Kidney tubule cell (primary cell): ENCODE measurements at places on chromosomes 3 and 15.

GRCh38 chr3:45497963-45498362, 96.6 kb upstream of the LIMD1 start:
- DNase-seq, result no peak

DNA sequence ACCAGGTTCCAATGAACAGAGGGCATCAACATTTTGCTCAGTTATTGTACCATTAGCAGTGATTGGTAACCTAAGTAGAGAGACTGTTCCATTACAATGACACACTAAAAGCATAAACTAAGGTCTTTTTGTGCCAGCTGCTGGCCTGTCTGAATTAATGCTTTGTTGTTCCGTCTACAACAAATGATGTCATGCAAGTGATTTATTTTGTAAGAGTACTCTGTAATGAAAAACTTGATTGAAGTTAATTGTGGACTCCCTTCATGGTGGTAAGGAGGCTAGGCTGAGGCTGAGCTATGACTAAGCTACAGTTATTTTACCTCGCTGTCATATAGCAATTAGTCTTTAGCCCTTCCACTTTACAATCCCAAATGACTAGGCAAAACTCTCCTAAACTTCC, 23.2 kb downstream of the RCN2 start:
- peak; percentile 4 for DNase-seq

- no peak for DNase-seq
Observed at GRCh38 chr15:71333839-71334238, 218.6 kb downstream of the THSD4 start.

GRCh38 chr3:11045536-11045935, 53.0 kb downstream of the SLC6A1 start:
- no peak for DNase-seq

GRCh38 chr3:9615003-9615628, 34.2 kb upstream of the MTMR14 start:
- no peak for DNase-seq

GRCh38 chr3:127034990-127035652, 52.2 kb downstream of the PLXNA1 start:
- no peak for DNase-seq

- DNase-seq, result no peak
Observed at GRCh38 chr3:126098391-126098858, 14.5 kb upstream of the SLC41A3 start.

GRCh38 chr3:132469326-132469725, 52.0 kb downstream of the DNAJC13 start:
- DNase-seq, result no peak

DNA sequence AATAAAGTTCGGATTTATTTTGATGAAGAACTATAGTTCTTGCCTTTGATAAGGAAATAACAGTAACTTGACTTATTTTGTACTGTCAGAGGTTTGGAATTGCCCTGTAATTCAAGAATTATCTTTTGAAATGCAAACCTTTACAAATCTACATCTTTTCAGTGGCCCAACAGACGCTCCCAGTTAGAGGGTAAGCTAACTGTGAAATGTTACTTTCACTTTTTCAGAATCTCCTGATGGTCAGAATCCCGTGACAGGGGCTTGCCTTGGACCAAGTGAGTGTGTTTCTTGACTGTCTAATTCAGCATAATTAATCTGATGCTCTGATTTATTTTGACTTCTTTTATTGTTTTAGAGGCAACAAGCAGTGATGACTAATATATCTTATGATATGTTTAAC, 262.5 kb downstream of the PLOD2 start:
- DNase-seq, result peak; percentile 3

- no peak for DNase-seq
Observed at GRCh38 chr3:65896321-65896720, 142.4 kb downstream of the MAGI1 start.

GRCh38 chr3:26657348-26657976, 34.9 kb downstream of the LRRC3B start:
- peak; percentile 81 for DNase-seq

- no peak for DNase-seq
Observed at GRCh38 chr15:81492969-81493645, 119.1 kb upstream of the TMC3 start.

- peak; percentile 48 for DNase-seq
Observed at GRCh38 chr3:113804661-113805060, 33.9 kb upstream of the GRAMD1C start.

- DNase-seq, result no peak
Observed at GRCh38 chr3:68234076-68234780, 579.8 kb upstream of the SUCLG2 start.

GRCh38 chr3:66949898-66950297, 48.2 kb upstream of the KBTBD8 start:
- DNase-seq, result no peak

DNA sequence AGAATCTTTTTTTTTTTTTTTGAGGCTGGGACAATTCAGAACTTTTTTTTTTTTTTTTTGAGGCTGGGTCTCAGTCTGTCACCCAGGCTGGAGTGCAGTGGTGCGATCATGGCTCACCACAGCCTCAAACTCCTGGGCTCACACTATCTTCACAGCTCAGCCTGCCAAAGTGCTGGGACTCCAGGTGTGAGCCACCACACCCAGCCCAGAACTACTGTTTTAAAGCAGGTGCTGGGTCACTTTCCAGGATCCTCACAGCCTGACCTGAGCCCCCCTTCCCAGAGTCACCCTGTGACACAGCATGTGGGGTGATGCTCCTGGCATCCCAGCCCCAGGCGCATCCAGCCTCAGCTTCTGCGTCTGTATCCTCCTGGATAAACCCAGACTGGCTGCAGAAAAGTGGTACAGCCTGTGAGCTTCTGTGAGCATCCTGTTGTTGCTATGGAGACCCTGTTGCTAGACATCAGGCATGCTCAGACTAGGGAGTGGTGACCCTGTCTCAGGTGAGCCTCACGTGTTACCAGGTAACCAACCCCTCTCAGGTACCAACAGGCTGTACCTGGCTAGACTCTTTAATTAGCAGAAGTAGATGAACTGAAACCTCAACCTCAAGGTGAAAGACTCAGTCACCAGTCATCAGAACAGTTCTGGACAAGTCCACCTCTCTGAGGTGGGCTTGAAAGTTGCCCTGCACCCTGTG, 15.0 kb downstream of the KLF13 start:
- DNase-seq, result no peak

DNA sequence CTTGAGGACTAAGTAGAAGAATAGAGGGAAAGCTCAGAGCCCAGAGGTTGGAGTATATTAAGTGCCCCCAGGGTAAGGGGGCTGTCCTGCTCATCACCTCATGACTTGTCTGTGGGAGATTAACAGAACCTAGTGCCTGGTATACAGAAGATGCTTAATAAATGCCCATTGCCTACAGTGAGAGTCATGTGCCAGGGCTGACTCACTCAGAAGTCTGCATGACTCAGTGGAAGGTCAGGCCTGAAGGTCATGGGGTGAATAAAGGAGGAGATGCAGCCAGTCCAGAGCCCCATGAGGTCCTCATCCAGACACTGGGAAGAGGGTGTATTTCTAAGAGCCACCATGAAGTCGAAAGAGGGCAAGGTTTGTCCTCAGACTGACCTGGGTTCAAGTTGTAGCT, 62.5 kb upstream of the TLE3 start:
- peak; percentile 61 for DNase-seq

DNA sequence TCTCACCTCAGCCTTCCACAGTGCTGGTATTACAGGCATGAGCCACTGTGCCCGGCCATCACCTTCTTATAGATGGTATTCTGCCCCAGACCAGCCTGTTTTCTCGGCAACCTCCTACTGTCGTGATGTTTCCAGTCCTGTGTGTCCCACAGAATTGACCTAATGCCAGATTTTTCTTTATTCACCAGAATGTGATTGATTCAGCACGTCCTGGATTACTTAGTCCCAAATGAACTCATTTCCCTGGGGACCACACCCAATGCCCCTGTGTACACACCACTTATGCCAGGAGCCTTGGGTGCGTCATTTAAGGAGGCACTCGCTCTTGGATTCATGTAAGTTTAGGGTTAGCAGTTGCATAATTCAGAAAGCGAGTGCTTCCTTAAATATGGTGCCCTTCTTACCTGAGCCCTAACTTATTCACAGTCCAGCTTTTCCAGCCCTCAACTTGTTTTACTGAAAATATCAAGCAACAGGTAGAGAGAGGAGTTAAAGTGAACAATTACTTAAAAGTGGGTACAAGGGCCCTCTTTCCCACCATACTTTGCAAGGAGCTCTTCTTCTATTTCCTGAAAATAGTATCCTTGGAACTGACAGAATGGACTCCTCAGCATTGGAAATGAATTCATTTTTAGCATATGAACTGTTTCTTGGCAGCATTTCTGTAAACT, 64.6 kb upstream of the UBE2E1 start:
- DNase-seq, result peak; percentile 77

- DNase-seq, result peak; percentile 84
Observed at GRCh38 chr3:171088964-171089754, 62.6 kb upstream of the SLC2A2 start.

DNA sequence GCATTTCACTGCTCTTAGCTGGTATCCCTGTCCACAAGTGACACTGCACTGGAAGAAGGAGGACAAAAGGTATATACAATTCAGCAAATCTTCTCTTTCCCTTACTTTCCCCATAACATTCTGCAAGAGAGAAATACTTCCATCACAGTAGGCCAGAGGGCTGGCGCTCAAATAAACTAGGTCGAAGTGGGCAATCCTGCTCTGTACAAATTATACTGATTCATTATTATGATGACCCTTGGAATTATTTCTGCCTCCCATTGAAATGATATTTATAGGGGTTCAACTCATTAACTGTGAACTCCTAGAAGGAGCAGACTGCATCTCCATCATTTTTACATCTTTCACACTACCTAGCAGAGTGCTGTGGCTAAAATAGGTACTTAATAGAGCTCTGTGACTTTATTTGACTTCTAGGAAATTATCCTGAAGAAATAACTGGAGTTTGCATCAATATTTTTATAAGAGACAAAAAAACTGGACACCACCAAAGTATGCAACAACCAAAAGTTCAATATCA, 80.7 kb downstream of the ADAMTS9 start:
- no peak for DNase-seq

DNA sequence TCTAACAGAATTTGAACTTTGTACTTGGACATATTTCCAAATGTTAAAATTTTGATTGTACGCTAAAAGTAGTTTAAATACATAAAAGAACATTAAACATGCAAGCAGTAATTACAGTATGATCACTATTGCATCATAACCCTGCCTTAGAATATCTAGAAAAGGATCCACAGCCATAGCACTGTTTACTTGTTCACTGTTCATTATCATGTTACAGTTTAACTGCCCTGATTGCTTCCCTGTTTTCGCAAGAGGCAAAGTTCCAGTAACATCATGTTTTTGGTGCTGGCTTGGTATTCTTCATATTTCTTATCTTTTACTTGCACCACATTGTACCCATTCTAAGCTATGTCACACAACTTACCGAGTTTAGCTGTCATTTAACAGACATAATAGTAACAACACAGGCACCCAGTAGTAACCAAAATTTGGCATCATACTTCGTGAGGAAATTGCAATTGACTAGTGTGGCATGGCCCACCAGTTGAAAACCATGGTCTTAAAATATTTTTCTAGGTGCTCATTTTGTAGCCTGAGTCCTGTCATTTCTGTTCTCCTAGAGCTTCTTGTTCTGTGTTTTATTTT, 13.3 kb upstream of the TMEM87A start:
- no peak for DNase-seq

- DNase-seq, result no peak
Observed at GRCh38 chr3:126039870-126040269, 44.1 kb downstream of the SLC41A3 start.

- DNase-seq, result peak; percentile 57
Observed at GRCh38 chr3:33152363-33153360, 38.8 kb downstream of the CRTAP start.

- DNase-seq, result no peak
Observed at GRCh38 chr3:160963949-160964348, 141.2 kb downstream of the B3GALNT1 start.

DNA sequence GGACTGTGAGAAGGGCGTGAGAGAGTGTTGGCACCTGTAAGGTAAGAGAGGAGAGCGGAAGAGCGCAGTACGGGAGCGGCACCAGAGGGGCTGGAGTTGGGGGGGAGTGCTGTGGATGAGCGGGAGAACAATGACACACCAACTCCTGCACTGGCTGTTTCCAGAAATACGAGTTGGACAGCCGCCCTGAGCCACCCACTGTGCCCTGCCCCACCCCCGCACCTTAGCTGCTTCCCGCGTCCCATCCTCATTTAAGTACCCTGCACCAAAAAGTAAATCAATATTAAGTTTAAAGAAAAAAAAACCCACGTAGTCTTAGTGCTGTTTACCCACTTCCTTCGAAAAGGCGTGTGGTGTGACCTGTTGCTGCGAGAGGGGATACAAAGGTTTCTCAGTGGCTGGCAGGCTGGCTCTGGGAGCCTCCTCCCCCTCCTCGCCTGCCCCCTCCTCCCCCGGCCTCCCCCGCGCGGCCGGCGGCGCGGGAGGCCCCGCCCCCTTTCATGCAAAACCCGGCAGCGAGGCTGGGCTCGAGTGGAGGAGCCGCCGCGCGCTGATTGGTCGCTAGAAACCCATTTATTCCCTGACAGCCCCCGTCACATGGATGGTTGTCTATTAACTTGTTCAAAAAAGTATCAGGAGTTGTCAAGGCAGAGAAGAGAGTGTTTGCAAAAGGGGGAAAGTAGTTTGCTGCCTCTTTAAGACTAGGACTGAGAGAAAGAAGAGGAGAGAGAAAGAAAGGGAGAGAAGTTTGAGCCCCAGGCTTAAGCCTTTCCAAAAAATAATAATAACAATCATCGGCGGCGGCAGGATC, at the start of gene SOX2:
Gene SOX2, plus strand, starts transcription at position 601 of the 811 bp plus-strand sequence. CDS start 436 bp downstream, outside the sequence.
- peak; percentile 79 for DNase-seq

DNA sequence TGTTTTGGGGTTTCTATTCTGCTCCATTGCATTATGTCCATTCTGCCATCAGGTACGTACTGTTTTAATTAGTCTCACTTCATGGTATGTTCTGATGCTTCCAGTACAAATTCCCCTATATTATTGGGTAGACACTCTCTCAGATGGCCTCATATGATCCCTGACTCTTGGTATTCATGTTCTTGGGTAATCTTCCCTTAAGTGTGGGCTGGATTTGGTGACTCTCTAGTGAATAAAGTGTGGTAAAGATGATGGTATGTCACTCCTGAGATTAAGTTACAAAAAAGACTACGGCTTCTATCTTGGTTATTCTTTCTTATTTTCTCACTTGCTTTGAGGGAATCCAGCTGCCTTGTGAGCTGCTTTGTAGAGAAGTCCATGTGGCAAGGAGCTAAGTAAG, 89.6 kb upstream of the TBC1D5 start:
- DNase-seq, result no peak

GRCh38 chr15:51735228-51736010, 2.0 kb downstream of the LYSMD2 start:
- no peak for DNase-seq

DNA sequence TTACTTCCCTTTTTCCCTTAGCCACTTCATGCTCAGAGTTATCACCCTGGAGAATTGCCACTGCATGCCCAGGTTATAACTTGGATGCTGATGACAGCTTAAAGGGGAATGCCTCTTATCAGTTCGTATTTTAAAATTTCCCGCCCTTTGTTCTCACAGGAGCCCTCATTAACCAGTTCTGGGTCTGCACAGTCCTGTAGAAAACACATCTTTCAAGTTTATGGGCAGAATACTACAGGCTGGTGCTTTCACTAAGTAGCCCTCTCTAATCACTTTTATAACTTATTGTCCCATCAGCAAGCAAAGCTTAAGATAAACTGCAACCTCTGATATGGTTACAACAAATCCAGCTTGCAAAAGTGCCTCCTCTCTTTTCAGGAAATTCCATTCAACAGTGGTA, 587.3 kb upstream of the UBE2E2 start:
- DNase-seq, result no peak

- DNase-seq, result no peak
Observed at GRCh38 chr15:33398555-33398954, 87.8 kb downstream of the RYR3 start.
